ENCODE measurements at places on chromosomes 1 and 21.

GRCh38 chr1:225888289-225888897 lies 553 bp downstream of the LEFTY1 start:
- no peak for DNase-seq

DNA sequence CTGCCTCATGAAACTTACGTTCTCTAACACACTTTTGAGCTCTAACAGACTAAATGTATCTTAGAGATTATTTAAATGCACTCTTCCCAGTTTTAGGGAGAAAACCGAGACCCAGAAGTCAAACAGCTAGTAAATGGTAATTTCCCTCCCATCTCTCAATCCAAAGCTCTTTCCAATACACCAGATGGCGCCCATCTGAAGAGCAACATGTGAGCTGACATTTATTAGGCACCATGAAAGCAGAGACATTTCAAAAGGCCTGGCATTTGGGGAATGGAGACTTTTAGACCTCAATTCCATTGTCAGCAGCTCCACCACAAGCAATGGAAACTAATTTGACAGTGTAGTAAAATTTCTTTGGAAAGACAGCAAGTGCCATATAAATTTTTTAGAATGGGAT lies 191.4 kb downstream of the DAB1 start:
- no peak for DNase-seq

DNA sequence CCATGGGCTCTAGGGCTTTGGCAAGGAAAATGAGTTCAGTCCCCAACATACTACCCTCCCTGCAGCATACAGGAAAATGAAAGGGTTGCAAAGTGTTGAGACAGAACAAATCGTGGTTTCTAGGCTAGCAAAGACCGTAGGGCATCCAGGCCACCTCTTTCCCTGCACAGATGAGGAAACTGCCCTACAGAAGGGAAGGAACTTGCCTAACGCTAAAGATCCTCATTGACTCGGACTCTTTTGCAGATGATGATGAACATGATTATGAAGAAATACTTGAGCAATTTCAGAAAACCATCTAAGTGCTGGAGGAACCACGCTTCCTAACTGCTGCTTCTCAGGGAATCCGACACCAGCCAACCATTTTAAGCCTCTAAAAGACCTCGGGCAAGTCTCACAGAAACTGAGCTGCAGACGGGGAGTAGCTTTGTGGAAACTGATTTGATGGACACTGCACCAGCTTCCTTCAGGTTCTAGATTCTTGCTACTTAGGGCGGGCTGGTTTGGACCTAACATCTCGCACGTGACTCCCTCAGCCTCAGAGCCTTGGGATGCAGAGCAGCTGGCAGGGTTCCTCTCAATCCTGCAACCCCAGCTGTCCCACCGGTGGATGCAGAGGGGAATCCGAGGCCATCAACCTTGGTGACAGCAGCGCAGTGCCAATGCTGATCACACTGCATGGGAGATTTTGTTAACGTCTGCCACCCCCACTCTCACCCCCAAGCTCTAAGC lies 13.4 kb downstream of the THEMIS2 start:
- DNase-seq = no peak

- no peak for DNase-seq
Measured at GRCh38 chr1:87916965-87917364, 588.3 kb downstream of the LMO4 start.

- DNase-seq = no peak
Measured at GRCh38 chr1:204871405-204872037, 859 bp downstream of the NFASC start.
